ENCODE measurements at places on chromosomes 6 and 20.

DNA sequence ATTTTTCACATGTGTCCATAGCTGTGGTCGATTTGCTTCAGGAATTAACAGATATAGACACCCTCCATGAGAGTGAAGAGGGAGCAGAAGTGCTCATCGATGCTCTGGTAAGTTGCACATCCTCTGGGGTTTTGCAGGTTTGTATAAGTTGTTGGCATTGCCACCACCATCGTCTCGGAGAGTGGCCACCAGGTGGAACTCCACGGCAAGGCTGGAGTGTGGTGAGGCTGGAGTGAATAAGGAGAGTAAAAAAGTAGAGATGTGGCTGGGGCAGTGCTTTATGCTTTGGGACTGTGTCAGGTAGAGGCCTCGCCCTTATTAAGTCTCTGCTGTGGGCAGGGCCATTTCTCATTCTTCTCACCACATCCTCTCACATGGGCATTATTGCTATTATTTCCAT, 63.7 kb downstream of the CTNNBL1 start:
- no peak for DNase-seq

DNA sequence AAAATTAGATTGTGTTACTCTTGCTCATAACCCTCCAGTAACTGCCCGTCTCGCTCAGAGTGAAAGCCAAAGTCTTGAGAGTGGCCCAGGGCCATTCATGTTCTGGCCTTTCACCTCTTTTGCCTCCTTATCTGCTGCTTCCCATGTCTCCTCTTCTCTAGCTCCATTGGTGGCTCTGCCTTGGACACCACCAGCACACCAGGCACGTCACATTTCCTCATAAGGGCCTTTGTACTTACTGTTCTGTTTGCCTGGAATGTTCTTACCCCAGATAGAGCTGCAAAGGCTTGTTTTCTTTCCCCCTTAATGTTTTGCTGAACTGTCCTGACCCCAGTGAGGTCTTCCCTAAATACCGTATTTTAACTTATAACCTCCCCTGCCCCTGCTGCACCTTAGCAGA, 29.3 kb downstream of the MCM8 start:
- no peak for DNase-seq

- peak; percentile 96 for DNase-seq
Measured at GRCh38 chr6:15248451-15249370, 2.8 kb downstream of the JARID2 start.

DNA sequence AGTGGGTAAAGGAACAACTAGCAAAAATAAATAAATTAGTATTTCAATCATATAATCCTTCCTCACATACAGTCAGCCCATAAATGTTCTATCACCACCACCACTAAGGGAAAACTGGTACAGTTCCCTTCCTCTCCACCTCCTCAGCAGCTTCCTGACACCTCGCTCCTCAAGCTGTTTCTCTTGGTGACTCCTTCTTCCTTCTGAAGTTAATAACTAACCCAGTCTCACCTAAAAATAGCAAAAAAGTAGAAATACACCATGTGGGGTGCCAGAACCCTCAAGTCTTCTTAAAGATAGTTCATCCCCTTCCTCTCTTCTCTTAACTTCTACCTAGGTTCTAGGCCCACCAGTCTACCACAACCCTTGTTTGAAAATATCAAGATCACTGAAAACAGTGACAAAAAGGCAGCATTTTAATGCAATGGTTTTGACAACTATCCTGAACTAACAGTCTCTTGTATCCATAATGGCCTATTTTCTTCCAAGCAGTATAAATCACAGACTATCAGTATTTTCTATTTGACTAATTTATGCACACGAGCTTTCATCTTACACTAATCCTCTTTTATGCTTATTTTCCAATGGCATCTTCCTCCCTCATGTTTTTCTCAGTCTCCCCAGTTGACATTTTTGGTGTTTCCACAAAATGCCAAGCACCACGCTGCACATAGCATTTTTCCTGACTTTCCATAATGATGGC, 85.5 kb downstream of the KHDC1L start:
- DNase-seq, result no peak

GRCh38 chr6:148616841-148617240, 130.0 kb upstream of the UST start:
- no peak for DNase-seq

GRCh38 chr20:20611167-20611566, 101.3 kb downstream of the RALGAPA2 start:
- no peak for DNase-seq

DNA sequence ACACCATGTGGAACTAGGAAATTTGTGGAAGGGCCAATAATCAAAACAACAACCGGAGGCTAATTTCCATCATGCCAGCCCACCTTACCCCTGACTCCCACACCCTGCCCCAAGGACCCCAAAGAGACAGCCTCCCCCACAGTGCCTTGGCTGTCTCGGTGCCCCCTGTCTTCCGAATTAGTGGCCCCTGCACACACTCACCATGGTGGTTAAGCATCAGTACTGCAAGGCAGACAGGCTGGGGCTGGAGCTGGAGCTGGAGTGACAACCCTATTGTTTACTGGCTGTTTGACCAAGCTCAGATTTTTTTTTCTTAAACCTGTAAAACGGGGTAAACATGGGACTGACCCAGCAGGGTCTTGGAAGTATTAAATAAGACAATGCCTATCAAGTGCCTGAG, 238.0 kb downstream of the TFAP2C start:
- DNase-seq, result no peak

DNA sequence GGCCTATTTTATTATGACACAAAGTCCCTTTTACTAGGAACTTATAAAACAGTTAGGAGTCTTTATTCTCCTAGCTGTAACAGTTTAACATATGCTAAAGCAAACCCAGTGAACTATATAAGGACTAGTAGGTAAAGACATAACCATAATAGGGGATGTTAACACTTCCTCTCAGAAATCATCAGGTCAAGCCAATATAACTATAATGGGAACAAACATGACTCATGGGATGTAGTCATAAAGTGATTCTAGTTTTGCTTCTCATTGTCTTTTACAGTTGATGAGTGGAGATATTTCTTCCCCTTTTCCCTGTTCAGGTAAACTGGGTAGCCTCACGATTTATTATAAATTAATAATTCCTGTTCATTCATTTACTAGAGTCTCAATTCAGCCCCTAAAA, 9.7 kb downstream of the PTCHD4 start:
- DNase-seq, result no peak

DNA sequence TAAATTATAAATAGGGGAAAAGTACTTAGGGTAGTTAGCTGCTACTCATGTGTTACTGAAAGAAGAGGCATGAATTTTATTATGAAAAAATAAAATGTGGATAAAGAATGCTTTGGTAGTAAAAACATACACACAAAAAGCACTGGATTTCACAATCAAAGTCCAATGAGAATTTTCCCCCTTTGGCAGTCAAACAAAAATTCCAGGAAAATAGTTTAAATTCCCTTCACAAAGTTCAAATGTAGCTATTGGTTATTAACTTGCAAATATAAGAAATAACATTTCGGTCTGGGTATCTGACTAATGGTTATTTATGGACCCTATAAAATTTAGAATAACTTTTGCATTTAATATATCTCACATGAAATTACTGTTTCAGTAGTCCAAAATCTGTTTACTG, 210.4 kb downstream of the FOXC1 start:
- no peak for DNase-seq

- no peak for DNase-seq
Measured at GRCh38 chr6:128525406-128525805, 5.0 kb upstream of the PTPRK start.

- no peak for DNase-seq
Measured at GRCh38 chr6:136723780-136724179, 68.5 kb downstream of the MAP3K5 start.

GRCh38 chr6:169140986-169141495, 112.6 kb downstream of the THBS2 start:
- no peak for DNase-seq

DNA sequence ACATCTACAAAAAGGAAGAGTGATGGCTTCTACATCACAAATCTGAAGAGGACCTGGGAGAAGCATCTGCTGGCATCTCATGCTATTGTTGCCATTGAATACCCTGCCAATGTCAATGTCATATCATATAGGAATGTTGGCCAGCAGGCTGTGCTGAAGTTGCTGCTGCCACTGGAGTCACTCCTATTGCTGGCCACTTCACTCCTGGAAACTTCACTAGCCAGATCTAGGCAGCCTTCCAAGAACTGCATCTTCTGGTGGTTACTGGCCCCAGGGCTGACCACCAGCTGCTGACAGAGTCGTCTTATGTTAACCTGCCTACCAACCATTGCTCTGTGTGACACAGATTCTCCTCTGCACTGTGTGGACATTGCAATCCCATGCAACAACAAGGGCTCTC, 111.8 kb downstream of the PERP start:
- no peak for DNase-seq

DNA sequence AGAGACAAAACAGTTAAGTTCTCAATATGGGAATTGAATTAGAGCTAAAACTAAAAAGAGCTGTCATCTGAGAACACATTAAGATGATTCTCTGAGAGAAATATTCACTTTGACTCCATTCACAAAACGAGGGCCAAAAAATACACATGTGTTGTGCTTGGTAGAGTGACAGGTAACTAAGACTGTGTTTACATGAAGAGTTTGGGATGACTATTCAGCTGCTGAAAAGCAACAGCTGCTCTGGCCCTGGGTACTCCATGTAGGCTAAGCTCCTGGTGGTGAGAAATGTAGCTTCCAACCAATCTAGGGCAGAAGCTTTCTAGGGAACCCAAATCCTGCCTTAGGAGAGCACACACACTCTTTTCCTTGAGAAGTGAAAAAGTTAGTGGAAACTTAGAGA, 184.5 kb downstream of the COL21A1 start:
- no peak for DNase-seq

GRCh38 chr20:61297491-61297890, 45.4 kb downstream of the CDH4 start:
- DNase-seq, result no peak

- no peak for DNase-seq
Measured at GRCh38 chr6:64252256-64252655, 616.7 kb downstream of the PHF3 start.

DNA sequence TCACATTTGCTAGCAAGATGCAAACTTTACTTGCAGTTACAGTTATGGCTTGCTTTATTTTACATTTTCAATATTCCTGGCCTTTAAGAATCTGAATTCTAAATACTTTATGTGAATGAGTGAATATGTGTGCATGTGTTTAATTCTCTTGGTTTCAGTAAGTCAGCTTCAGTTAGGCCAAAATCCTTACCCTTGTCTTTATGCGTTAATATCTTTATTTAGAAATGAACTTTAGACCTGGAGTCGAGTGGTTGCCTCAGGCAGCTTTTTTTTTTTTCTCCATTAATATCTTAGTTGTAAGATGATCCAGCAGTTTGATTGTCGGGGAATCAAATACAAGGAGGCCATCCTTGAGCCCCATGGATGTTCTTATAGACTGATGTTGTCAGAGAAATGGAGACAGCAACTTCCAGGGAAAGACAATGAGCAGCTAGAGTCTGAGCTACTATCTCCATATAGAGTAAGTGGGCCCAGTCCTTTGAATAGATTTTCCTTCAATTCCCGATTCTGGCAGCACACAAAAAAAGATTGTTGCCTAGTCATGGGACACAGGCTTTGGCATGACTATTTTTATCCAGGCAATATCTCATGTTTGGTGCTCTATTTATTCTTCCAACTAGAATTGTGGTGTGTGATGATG, 398.0 kb downstream of the DHX35 start:
- no peak for DNase-seq

- no peak for DNase-seq
Measured at GRCh38 chr6:37480118-37480736, 19.5 kb downstream of the CCDC167 start.

DNA sequence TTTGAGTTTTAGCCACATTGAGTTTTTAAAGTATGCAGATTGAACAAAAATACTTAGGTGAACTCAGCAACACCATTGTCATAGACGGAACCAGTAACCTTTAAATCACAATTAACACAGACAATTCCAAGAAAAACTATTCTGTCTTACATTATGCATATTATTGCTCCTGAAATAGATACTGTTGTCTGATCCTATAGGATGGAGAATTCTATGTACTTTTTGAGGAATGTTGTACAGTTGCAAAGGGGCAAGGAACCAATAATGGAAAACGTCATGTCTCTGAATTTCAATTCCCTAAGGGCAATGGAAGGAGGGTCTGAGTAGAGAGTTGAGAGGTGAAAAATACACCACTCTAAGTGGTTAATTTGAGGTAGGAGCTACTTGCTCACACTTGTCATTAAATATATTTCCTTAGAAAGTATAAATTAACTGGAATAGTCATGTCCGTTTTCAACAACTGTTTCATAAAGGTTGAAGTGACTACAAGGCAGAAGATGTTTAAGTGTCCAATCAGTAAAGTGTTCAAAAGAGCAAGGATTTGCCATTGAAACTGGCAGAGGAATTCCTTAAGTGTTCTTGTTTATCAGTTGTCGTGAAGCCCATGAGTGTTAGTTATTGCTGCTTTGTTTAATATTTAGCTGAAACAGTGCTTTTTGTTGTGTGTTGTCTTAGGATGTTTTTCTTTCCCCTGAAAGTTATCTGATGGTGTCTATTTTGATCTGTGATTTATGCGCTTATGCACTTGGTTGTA, 1.3 kb downstream of the NKAIN2 start:
- DNase-seq, result no peak

DNA sequence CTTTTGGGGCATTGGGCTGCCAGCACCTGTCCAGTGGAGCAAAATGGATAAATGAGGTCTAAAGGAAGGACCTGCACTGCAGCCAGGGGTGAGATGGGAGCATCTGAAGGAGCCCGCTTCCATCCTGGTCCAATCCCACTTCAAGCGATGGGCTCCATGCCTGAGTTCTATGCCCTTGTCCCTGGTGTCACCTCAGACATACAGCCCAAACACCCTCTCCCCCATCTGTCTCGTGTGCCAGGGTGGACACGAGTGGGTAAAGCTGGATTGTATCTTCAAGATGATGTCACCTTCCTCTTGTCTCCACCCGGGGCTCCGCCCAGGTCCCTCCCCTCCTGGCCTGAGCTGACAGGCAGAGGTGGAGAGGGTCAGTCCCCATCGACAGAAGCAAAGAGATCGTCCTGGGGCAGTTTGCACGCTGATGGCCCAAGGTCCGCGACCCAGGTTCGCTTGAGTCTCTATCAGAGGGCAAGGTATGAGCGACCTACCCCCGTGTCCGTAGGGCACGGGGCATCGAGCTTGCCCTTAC, 544 bp downstream of the SMIM29 start:
- peak; percentile 83 for DNase-seq

DNA sequence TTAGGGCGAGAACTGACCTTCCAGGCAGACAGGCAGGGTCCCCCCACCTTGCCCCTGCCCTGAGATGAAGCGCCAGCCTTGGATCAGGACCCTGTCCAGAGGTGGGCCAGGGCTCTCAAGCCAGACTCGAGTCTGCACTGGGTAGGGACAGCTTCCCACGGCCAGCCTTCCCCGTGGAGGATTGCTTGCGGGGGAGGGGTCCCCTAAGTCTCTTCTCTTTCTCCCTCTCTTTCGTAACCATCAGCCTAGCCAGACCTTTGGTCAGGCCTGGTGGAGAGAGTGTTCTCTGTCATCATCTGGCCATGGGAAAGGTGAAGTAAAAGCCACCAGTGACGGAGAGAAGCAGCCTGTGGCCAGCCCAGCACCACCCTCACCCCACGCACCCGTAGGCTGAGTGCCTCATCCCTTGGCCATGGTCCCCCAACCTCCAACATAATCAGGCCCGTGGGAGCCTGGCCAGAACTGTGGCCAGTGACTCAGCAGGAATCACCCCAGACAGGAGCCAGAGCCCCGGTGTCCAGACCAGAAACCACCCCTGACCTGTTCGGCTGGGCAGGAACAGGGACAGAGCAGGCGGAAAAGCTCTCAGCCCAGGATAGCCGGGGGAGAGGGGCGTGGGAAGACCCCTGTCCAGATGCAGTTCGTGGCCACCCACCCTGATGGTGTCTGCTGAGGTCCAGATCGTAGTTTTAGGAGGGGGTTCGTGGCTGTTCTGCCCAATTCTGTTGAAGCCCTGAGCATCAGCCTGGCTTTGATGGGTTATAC, 47.1 kb downstream of the SNAI1 start:
- peak; percentile 72 for DNase-seq
